NCI-H524 treated with DMSO at 0.1 percent for 48 hours (cell line): ENCODE measurements at places on chromosomes 13 and 19.

- DNase-seq = no peak
Measured at GRCh38 chr13:99384468-99384867, 77.3 kb upstream of the GPR183 start.

- peak; percentile 87 for DNase-seq
Measured at GRCh38 chr19:3132971-3133792, 2.7 kb upstream of the GNA15 start.

GRCh38 chr13:24050796-24051715 lies 109.5 kb upstream of the SPATA13 start:
- no peak for DNase-seq

DNA sequence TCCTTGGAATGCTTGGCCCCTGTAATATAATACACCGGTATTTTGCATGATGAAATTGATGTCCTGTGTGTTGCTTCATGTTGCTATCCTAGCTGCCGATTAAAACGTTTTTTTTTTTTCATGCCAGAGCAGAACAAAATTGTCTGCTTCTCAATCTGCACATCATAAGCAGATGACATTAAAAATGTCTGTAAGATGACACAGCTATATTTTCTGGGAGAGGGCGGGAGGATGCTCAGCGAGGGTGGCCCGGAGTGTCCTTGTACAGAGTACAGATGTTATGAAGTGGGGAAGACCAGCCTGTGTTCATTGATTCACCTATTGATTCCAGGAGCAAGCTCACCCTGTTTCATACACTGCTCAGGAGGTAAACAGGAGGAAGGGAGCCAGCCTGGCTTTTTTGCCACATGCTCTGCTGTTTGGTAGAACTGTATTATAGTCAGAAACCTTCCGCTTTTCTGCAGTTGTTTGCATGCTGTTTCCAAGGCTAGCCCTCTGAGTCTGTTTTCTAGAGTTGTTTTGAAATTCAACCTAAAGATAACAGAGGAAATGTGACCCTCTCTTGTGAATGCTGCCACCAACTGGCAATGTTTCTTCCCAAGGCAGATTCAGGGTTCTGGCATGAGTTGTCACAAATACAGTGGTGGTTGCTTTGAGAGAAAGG lies 4.7 kb upstream of the IRS2 start:
- DNase-seq = no peak

DNA sequence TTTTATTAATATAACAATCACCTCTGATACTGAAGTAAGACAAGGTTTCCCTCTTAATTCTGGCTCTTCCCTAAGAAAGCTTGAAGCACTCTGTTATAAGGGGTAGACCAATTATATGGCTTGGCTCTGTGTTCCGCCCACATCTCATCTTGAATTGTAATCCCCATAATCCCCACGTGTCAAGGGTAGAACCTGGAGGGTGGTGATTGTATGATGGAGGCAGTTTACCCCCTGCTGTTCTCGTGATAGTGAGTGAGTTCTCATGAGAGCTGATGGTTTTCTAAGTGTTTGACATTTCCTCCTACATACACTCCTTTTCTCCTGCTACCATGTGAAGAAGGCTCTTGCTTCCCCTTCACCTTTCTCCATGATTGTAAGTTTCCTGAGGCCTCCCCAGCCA lies 363.8 kb upstream of the PCDH20 start:
- DNase-seq = no peak

GRCh38 chr19:3178973-3179738 lies 587 bp downstream of the S1PR4 start:
- DNase-seq = no peak

- no peak for DNase-seq
Measured at GRCh38 chr19:49338691-49339300, 3.6 kb downstream of the CD37 start.

- DNase-seq = no peak
Measured at GRCh38 chr19:3056417-3057088, 5.7 kb downstream of the TLE5 start.

GRCh38 chr19:50921426-50922316 lies 10.5 kb upstream of the KLK4 start:
- DNase-seq = no peak

GRCh38 chr19:58381460-58382212 lies 806 bp upstream of the ZNF837 start:
- DNase-seq = no peak

GRCh38 chr19:33064792-33065550 lies at the start of gene RHPN2:
Gene RHPN2 (minus strand): TSS chr19:33064888. CDS start chr19:33064852, 36 bp downstream.
- no peak for DNase-seq
